ENCODE measurements at places on chromosomes 5 and 9. TPM values are rescaled to one million over a fixed set of nuclear protein-coding genes. Genes with fewer than 3 reads are reported as not detected.

SPATA6L gene
- 2.4 TPM for total RNA-seq

DNA sequence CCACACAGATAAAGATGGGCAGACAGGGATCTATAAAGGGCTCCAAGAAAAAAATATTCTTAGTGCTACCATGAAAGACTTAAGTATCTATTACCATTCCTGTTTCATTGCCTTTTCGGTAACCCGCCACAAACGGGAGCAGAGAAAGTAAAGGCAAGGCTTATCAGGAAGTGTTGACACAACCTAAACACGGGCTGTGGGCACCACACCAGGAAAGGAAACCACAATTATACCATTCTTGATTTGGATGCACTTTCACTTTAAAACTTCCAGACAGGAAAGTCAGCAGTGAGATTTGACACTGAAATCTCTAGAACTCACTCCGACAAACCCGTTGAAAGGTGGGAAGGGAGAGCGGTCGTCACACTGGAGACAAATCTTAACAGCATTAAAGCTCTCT, 6.5 kb downstream of the TLE1 start:
- DNase-seq, result no peak
- no peaks in the 10 kb centered on the region for H3K36me3 ChIP-seq
- H3K4me3 ChIP-seq, result no peak overlapping the region

- H3K4me1 ChIP-seq, result peaks cover 14% of the 10 kb centered on the region
- no peak overlapping the region for H3K27ac ChIP-seq
- H3K27me3 ChIP-seq, result peaks cover 57% of the 10 kb centered on the region
- no peaks in the 10 kb centered on the region for H3K36me3 ChIP-seq
Observed at GRCh38 chr5:154611341-154611767, 133.3 kb upstream of the HAND1 start.

DNA sequence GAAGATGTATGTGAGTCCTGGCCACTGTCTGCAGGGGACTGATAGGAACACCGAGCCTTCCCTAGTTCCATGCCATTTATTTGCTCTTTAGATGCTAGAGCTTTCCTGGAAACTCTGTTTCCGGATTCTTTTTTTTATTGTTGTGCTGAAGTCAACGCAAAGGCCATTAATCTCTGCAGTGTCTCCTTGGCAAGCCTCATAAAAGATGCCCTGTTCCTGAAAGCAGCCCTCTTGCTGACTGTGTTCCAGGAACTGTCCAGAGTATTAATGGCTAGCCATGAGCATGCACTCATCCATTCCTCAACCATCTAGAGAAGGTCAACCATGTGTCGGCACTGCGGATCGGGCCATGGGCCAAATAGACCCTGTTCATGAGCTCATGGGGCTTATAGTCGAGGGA, 42.9 kb upstream of the SMAD5 start:
- no peak for DNase-seq
- no peak overlapping the region for H3K4me3 ChIP-seq
- peaks cover 8% of the 10 kb centered on the region for H3K27me3 ChIP-seq
- H3K27ac ChIP-seq, result no peak overlapping the region
- H3K4me1 ChIP-seq, result no peaks in the 10 kb centered on the region

- H3K27ac ChIP-seq, result no peak overlapping the region
- H3K36me3 ChIP-seq, result no peaks in the 10 kb centered on the region
- H3K27me3 ChIP-seq, result no peaks in the 10 kb centered on the region
- no peak overlapping the region for H3K4me3 ChIP-seq
- no peak for DNase-seq
- H3K4me1 ChIP-seq, result peaks cover 19% of the 10 kb centered on the region
Observed at GRCh38 chr9:22079873-22080341, 70.8 kb upstream of the CDKN2B start.

- no peaks in the 10 kb centered on the region for H3K4me1 ChIP-seq
- H3K27me3 ChIP-seq, result no peaks in the 10 kb centered on the region
- H3K27ac ChIP-seq, result no peak overlapping the region
- no peak for DNase-seq
Observed at GRCh38 chr9:124482431-124483031, 24.7 kb downstream of the NR5A1 start.

DNA sequence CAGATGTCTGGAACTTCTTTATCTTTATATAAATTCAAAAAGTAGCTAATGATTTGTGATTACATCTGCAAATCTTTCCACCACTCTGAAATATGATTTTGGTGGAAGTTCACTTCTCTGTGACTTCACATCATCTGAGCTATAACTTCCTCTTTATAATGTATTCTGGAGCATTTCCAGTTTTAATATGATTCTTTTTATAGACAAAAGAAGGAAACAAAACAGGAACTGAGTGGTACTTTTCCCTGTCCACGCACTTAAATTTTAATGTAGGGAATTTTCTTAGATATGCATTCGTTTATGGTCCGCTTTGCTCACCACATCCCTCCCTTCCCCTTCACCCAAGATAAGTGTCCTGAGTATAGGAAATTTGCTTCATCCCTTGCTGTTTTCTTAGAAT, 333.5 kb downstream of the CHSY3 start:
- no peaks in the 10 kb centered on the region for H3K4me1 ChIP-seq
- no peaks in the 10 kb centered on the region for H3K27me3 ChIP-seq
- DNase-seq, result no peak
- no peak overlapping the region for H3K4me3 ChIP-seq
- H3K36me3 ChIP-seq, result no peaks in the 10 kb centered on the region
- no peak overlapping the region for H3K27ac ChIP-seq
